ENCODE measurements at places on chromosomes 2 and 18.

DNA sequence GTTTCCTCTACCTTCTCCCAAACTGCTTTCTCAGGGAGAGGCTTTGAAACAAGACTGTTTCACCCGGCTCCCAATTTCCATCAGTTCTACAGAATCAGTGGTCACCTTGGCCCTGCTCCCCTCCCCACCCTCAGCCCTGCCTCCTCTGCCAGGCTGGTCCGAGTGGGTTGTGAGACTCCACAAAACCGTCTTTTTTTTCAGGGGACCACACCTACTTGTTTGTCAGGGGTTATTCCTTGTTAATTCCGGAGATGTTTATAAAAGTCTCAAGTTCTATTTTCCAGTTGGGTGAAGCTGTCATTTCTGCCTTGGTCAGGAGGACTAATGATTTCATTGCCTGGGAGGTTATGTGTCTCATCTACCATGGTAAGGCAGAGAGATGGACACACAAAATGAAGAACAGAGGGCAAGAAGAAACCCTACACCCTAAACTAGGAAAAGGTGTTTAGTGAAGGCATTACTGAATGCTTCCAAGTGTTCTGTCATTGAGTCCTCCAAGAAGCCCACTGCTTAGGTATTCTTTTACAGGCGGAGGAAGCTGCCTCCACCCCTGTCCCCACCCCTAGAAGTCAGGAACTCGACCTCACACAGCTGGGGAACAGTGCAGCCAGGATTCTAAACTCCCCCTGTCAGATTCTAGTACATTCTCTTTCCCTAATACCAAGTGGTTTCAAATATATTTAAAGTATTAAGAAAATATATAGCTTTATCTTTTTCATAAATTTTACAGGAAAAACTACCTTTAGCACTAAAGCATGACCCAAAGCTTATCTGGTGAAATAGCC is 46.3 kb downstream of the COPS8 start:
- DNase-seq: no peak

- no peak for DNase-seq
Observed at GRCh38 chr2:38237311-38237710, 139.8 kb downstream of the ATL2 start.

DNA sequence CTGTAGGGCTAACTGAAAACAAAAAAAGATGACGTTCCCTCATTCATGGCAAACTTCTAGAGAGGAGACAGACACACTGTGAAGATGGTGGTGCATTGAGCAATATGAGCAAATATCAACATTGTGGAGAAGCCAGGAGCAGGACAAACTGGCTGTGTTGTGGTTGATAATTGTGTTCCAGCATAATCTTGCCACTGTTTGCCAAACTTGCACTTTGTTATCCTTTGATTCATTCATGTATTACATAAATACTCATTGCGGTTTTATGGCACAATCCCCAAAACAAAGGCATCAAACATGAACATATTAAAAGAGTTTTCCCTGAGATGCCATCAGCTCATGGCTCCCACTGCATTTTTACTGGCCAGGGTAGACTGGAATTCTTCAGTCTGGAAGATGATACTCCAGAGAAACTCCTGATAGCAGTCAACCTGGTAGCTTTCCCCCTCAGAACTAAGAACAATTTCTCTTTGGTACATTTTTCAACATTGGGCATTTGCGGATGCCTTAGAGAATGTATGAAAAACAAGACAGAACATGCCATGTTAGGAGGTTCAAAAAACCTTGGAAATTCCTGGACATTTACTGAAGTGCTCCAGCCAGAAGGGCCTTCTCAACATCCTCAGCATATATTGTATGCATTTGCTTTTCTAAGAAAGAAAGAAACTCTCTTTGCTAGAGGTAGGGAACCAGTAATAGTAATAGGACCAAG is 487.4 kb upstream of the CELF4 start:
- DNase-seq: no peak

- peak; percentile 62 for DNase-seq
Observed at GRCh38 chr2:195779491-195779890, 122.5 kb downstream of the SLC39A10 start.

DNA sequence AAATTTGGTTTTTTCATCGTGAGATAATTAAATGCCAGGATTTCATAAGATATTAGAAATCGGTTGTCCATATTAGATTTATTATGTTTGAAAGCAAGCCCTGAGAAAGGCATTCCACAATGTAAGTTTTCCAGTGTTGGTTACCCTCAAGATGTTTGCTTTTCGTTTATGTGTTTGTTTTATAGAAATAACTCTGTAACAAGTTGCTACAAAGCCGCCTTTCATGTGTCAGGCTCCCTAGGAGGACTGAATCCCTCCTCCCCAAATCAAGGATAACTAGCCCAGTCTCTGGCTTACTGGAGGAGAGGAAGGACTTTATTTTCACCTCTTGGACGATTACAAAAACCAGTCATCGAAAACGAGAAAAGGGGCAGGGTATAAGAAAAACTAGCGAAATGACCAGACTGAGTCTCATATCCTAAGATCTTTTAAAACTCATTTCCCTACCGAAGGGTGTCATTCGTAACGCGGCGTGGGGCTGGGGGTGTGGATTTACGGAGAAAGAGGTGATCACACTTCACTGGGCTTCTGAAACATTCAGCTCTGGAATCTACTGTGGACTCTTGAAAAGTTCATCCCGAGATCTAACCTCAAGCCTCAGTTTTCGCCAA is 1.0 kb upstream of the PEX13 start:
- DNase-seq: peak; percentile 62

All from DMS53 (cell line).